Astrocyte of the cerebellum (primary cell): ENCODE measurements at places on chromosomes 3 and 15.

- DNase-seq = peak; percentile 38
Measured at GRCh38 chr3:187994221-187995042, 159.5 kb upstream of the LPP start.

DNA sequence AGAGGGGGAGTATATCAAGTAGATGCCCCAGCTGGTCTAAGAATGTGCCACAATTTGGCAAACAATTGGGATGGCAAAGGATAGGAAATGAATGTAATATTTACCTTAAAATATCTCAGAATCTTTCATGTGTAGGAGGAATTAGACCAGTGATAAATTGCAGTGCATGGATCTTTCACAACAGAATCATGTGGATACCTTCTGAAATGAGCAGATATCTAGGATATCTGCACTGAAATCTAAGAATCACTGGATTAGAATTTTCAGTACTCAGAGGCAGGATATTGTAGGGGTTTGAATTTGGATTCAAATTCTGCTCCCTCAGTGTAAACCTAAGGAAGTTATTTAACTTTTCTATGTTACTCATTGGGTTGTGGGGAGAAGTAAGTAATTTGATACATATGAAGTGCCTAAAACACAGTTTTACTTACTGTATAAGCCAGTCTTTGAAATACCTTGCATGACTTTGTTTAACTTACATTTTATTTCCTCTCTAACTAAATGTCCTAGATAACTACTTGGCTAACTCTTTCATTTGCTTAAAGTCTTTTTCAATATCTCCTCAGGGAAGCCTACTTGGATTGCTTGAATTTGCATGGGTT, 8.8 kb downstream of the IL1RAP start:
- no peak for DNase-seq

DNA sequence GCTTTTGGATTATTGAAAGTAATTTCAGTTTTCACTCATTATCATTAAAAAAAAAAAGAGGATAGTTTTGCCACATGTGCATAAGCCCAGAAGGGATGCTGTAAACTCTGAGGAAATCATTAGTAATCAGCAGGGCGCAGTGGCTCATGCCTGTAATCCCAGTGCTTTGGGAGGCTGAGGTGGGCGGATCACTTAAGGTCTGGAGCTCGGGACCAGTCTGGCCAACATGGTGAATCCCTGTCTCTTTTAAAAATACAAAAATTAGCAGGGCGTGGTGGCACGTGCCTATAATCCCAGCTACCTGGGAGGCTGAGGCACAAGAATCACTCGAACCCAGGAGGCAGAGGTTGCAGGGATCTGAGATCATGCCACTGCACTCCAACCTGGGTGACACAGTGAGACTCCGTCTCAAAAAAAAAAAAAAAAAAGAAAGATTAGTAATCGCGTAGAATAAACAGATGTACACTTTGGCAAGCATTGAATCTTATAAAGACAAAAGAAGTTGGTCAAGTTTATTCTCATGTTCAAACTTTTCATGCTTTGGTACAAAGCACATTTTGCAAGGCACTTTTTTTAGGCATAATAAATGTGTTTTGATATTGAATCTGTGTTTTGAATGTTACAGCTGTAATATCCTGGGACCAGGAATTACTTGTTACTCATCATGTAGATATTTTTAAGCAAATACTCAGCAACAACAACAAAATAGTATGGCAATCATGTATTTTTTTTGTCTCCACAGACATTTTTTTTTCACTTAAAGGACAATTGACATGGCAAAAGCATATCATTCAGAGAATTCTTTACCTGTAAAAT, 93.2 kb upstream of the AGTR1 start:
- no peak for DNase-seq

DNA sequence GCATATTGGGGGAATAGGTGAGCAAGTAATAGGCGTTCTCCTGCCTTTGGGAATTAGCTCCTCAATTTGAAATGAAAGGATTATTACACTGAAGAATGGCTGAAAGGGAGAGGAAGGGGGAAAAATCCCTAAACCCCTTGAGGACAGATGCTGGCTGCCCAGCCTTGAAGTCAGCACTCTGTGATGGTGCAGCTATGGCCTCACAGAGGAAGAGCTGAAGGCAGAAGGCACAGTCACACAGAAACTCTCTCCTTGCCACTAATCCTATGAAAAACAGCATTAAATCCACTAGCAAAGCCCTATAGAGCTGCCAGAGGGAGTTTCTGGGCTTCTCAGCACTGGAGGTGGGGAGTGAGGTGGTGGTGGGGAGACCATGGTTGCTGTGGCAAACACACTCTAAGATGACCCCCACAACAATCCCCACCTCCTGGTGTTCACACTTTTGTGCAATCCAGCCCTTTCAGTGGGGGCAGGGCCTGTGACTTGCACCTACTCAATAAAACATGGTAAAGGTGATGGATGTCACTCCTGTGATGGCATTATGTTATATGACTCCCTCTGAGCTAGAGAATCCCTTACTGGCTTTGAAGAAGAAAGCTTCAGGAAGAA, 101.2 kb downstream of the RFTN1 start:
- no peak for DNase-seq

DNA sequence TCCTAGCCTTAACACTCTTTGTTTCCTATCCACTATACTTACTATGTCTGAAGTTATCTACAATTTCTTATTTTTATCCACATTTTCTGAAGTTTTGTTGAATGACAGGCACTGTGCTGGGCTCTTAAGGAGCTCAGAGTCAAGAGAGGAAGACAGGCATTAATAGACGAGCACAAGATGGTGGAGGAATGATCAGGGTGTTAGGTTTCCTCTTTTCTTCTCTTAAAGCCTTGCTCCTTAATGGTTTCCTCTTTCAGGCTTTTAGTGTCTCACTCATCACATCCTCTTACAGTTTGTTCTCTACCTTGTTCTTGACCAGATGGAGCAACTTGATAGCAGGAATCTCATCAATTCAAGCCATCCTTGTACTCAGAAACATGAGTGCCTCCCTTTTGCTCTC, 52.9 kb upstream of the BCL6 start:
- no peak for DNase-seq

GRCh38 chr3:178381971-178382448, 154.2 kb upstream of the KCNMB2 start:
- DNase-seq = no peak

DNA sequence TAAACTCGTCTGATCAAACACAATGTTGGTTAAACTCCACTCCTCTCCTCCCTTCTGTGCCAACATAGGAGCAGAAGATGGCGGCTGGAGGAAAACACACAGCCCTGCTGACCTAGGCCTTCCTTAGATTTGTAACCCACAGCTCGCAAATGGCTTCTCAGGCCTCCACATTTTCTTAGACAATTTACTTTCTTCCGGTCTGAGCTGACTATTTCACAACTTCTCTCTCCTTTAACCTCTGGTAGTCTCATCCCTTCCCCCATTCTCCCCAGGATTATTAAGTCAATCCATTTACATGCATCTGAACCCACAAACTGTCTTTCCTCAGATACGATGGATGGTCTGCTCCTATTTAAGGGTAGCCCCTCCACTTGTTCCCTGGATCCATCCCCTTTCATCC, 25.7 kb upstream of the ULK4 start:
- DNase-seq = no peak

DNA sequence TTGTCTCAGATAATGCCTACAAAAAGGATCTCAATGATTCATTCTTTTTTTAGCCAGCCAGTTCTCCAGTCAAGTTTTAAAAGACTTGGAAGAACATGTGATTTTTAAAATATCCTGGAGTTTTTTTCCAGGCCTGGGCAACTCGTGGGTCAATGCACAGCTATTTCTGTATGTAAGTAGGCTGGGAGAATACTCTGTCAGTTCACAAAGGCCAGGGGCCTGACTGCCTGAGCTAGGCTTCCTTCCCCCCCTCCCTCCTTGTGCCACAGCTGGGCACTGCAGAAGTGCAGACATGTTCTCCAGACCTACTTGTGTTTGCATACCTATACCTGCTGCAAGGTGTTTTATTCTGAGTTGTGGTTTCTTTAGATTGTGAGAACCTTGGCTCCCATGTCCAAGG, 43.7 kb downstream of the CTDSPL start:
- no peak for DNase-seq
